ENCODE measurements at places on chromosomes 2 and 18.

DNA sequence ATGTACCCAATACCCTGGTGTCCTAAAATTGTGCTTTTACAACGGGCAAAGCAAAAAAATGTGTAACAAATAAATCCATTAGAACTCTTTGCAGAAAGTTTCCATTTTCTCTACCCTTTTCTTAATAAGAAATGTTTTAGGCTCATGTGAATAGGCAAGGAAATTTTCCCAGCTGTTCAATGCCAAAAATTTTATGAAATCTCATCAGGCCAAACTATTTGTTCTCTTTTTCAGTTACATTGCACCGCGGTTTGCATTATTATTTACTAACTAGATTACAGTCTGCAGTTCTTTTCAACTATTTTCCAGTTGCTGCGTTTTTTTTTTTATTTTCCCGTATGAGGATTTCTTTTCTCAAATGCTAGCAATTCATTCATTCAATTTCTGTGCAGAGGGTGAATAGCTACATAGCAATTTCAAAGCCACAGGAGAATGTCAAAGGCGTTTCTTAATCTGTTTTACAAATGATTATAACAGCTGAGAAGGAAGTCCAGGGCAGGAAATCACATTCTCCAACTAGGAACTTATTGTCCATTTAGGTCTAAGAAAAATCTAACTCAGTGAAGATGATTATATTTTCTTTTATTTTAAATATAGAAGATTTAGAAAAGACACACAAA, 367.5 kb upstream of the MMADHC start:
- no peak for DNase-seq

- no peak for DNase-seq
Measured at GRCh38 chr2:65370387-65371073, 61.9 kb downstream of the SPRED2 start.

DNA sequence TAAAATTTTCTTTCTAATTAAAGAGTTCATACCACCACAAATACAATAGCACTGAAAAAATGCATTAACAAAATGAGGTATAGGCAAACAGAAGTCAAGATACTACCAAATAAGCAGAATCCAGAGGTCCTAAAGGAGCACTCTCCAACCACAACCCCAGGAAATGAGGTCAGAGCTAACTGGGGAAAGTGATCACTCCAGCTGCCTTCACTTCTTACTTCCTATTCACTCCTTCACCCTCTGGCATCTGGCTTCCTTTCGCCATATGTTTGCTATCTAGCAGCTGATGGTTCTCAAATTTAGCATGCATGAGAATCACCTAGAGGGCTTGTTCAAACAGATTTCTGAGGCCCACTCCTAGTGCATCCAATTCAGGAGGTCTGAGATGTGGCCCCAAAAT, 212.6 kb upstream of the ACVR2A start:
- DNase-seq: no peak

GRCh38 chr18:62018759-62019041, 125.9 kb upstream of the RNF152 start:
- no peak for DNase-seq

DNA sequence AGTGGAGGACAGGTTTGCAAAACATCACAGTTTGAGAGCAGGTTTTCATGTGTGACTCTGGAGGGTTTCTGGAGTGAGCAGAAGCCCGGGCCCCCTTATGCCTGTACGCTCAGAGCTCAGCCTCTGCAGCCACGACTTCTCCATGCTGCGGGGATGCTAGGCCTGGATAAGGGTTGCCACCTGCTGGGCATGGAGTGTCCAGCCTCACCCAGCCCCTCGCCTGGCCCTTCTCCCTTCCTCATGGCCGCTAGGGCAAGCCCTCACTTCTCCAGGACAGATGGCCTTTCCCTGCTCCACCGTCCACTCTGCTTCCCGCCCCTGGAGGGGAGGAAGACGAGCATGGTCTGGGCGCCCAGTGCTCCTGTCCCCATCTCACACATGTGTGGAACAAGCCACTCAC, 318.7 kb downstream of the GBX2 start:
- DNase-seq: no peak

DNA sequence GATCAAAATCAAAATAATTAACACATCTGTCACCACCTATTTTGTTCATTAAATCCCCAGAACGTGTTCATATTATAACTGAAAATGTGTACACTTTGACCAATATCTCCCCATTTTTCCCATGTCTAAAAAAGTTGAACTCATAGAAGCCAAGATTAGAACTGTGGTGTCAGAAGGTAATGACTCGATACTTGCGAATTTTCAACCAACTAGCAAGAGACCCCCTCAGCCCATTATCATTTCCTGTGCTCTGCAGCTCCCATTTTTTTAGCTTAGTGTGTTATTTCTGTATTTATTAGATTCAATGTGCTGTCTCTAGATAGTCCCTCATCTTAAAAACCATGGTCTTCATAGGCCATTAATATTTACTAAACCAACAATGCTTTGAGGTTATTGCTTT, 248.7 kb upstream of the PIK3C3 start:
- no peak for DNase-seq

All from iPS-NIHi11 (cell line).